ENCODE measurements at places on chromosomes 4 and X.
A peak's percentile ranks its signal among the peaks of the same experiment; 100 is the strongest.

GRCh38 chrX:39814391-39814790 lies 283.4 kb downstream of the BCOR start:
- DNase-seq: peak; percentile 29

DNA sequence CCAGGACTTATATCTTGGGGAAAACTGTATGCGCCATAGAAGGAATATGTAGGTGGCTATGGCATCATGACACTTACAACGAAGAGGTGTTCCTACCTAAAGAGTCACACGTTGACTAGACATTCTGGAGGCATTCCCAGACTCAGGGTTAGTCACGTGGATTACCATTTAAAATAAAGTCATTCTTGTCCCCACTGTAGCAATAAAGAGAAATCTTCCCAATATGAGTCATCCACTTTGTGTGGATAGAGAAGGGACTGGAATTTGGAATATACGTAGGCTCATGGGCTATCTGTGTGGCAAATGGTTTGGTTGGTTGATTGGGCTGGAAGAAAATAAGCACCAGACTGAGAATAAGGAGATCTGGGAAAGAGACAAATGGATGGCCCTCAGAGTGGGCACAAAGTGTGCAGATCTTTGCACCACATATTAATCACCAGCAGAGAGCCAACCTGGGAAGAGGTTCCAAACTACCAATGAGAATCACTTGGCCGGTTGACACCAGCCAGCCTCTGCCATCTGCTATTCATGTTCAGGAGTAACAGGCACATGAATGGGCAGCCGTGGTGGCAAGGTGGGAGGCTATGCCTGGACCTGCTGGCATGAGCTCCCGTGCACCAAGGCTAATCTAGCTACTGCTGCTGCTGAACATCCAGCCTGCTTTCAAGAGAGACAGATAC lies 41.0 kb downstream of the MTNR1A start:
- DNase-seq: no peak

DNA sequence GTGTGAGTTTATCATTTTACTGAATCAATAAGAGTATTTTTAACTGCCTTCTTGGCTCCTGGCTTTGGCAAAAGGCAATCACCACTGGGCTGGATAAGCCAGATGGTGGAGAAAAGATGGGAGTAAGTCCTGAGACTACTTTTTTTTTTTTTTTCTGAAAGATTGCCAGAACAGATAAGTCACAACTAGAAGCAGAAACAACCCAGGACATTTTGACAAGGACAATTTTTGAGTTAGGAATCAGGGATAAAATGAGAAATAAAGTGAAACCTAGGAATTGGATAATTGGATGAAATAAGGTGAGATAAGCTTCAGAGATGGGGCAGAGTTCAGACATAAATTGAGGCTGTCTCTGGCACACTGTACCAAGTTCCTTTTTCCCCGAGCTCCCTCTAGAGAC lies 471.0 kb downstream of the KLHL13 start:
- DNase-seq: peak; percentile 2

- DNase-seq: no peak
These were observed 31.5 kb downstream of the BLOC1S4 start for GRCh38 chr4:6747294-6748051.

DNA sequence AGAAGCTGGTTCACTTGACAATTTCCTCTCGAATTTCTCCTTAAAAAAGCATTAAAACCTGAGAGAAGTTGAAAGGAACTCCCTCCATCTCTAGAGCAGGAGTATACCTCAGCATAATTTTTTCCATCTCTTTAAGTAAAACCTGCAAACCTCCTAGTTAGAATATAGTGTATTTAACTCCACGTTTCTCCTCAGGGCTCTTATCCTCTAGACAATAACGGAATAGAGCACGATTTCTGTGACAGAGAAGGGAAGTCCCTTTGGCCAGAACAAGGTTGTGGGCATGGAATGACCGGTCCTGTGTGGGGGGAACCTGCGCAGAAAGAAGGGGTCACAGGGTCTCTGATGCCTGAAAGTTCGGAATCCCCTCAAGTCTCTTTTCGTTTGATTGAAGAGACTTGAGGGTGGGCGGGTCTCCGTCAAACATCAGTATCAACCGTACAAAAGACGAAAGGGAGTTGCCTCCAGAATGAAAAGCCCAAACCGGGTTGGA lies 697 bp downstream of the ZNF280C start:
- DNase-seq: peak; percentile 5

- DNase-seq: no peak
These were observed 47.7 kb downstream of the PDHA2 start for GRCh38 chr4:95887551-95887950.

DNA sequence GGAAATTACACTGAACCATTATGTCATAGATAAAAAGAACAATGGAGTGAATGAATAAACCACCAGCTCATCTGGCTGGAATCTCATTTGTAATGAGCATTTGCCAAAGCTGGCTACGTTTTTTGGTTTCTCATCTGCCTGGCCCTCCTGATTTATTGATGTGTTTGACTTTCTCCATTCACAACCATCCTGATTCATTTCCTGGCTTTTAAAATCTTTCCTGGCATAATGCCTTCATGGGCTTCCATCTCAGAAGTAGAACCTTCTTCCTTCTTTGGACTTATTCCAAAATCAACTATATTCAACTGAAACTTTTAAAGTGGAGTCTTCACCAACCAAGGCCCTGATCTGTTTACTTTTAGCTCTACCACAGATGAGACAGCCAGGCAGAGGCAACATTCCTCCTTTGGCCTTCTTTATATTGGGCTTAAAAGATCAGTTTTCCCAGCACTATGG lies 36.0 kb upstream of the ARSJ start:
- DNase-seq: no peak
